Dermis microvascular lymphatic vessel endothelial cell (primary cell): ENCODE measurements at places on chromosomes 4 and X. TPM values are rescaled to one million over a fixed set of nuclear protein-coding genes. Genes with fewer than 3 reads are reported as not detected.
A peak's percentile ranks its signal among the peaks of the same experiment; 100 is the strongest.

The SMIM10L2A gene
- total RNA-seq, result 0.90 and 1.6 TPM in 2 replicates

The JADE3 gene
- 8.5 and 12.8 TPM in 2 replicates for total RNA-seq

The POU3F4 gene
- total RNA-seq, result not detected in 2 replicates

The SHROOM2 gene
- 5.3 and 10.1 TPM in 2 replicates for total RNA-seq

The MAGEA2B gene
- total RNA-seq, result not detected in 2 replicates

The ADH1B gene
- 0.13 TPM in 2 replicates for total RNA-seq

GRCh38 chrX:25015486-25016360 lies at the start of gene ARX:
Gene ARX (minus strand): TSS chrX:25015965. CDS start chrX:25015737, 228 bp downstream.
- DNase-seq, result peak; percentile 42

- peak; percentile 87 for DNase-seq
Measured at GRCh38 chr4:169810325-169811323, 52.9 kb upstream of the HPF1 start.

- no peak for DNase-seq
Measured at GRCh38 chrX:40380655-40381488, 199.9 kb upstream of the ATP6AP2 start.

- no peak for DNase-seq
Measured at GRCh38 chr4:3522326-3522640, 9.9 kb downstream of the LRPAP1 start.

DNA sequence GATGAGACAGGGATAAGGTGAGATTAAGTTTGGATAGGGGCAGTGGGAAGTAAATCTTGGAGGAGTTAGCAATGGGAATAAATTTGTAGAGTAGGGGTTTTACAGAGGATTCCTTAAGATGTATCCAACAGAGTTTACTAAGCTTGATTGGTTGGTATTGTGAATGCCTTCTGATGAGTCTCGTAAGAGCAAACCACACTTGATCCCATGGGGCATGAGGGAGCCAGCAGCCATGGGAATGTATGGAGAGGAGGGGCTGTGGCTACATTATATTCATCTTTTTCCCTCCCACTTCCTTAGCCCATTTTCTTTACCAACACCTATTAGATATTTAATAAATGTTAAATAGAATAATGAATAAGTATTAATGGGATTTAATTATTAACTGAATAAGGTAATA lies 126.6 kb upstream of the NDST3 start:
- no peak for DNase-seq

GRCh38 chr4:629636-629914 lies 4.2 kb downstream of the PDE6B start:
- no peak for DNase-seq

DNA sequence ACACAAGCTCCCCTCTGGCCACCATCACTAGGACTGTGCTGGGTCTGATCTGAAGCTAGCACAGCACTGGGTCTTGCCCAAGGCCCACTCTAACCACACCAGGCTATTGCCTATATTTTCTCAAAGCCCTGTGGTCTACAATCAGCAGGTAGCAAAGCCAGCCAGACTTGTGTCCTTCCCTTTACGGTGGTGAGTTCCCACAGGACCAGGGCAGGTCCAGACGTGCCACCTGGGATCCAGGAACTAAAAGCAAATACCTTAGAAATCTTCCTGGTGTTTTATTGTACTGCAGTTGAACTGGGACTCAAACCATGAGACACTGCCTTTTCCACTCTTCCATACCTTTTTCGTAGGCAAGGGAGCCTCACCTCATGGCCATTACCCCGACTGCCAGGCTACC lies 9.0 kb upstream of the MAGEC2 start:
- no peak for DNase-seq

- DNase-seq, result no peak
Measured at GRCh38 chr4:120568731-120569130, 353.8 kb downstream of the PRDM5 start.

DNA sequence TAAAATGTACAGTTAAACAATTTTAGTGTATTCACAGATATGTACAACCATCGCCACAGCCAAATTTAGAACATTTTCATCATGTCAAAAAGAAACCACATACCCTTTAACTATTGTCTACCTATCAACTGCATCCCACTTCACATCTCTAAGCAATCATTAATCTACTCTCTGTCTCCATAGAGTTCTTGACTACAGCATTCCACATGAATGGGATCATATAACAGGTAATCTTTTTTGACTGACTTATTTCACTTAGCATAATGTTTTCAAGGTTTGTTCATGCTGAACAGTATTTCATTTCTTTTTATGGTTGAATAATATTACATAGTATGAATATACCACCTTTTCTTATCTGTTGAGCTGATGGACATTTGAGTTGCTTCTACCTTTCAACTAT lies 281.4 kb upstream of the EDA2R start:
- DNase-seq, result no peak

DNA sequence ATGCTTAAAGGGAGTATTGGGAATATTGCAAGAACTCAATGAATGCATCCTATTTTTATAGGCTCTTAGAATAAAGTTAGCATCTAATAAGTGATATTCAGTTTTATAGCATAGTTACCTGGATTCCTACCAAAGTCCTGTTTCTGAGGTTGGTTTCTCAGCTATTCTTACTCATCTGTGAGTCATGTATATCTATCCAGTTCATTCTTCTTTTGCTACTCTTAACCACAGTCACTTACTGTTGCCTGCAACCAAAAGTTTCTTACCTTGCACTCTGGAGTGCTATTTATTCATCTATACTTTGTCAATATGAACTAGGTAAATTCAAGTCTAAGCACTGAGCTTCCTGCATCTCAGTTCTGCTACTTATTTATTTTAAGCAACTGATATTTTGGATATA lies 322.5 kb downstream of the HS3ST1 start:
- no peak for DNase-seq

DNA sequence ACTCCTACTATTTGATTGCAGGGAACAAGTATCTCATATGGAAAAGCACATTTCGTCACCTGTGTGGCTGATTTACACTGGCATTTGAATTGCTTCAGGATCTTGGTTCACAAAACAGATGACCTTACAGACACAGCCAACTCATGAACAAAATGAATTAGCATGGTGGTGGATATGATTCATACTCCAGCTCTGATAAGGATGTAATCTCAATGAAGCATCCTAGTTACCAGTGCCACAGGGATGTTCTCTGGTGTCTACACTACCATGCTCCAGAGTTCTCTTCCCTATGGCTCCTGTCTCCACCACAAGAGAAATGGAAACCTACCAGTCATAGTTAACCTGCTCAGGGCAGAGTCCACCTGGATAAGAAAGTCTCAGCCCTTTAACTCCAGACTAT lies 40.7 kb downstream of the TEC start:
- peak; percentile 10 for DNase-seq
